ENCODE measurements at places on chromosomes 2 and 18.

- DNase-seq, result no peak
Measured at GRCh38 chr18:27411911-27412310, 226.8 kb upstream of the CHST9 start.

DNA sequence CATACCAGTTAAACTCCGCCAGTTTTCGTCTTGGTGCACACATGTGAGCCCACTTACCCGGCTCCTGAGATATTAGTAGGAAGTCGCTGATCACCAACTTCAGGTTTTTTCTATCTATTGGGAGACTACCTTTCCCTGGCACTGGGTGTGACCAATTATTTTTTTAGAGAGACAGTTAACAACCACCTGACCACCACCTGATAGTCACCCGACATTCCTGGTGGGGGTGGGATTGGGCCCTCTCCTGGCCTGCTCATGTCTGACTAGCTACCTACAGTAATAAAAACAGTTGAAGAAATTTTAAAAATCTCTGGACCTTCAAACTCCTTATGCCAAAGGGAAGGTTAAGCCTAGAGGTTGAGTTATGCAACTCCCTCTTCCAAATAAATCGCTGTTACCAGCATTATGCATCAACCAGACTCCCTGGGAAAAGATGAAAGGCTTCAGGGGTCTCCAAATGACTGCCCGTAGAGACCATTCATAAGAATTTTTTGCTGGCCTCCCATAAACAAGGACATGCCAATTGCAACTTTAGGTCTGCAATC, 27.8 kb downstream of the CREG2 start:
- no peak for DNase-seq

- no peak for DNase-seq
Measured at GRCh38 chr2:88016960-88017779, 823 bp upstream of the RNU2-63P start.

DNA sequence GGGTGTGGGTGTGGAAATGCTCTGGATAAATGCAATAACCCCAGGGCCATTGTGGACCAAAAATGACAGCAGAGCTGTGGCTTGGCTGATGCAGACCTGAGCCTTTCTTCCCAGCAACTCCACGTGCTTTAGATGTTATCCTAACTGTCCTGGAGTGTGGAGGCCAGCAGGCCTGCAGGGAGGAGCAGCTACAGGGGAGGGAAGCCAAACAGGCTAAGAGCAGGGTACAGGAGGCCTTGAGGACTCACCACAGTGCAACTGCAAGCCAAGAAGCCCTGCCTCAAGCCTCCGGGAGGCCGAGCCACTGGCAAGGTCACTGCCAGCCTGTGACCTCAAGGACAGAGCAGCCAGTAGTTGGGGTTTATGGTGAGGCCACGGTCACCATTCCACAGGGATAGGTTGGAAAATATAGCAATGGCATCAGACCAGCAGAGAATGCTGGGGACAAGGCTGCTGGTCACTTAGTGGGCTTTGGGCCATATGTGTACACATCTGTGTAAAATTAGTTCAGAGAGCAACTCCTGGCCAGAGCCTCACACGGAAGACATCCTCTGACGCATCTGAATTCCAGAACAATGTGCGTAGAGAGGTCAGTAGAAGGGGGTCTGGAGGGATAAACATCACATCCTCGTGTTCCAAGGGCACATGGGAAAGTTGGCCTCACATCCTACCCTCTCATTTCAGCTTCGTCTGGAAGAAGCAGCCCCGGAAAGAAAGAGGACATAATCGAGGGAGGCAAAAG, 76.2 kb upstream of the UPP2 start:
- peak; percentile 86 for DNase-seq

- no peak for DNase-seq
Measured at GRCh38 chr18:25235401-25236042, 116.4 kb downstream of the ZNF521 start.

- DNase-seq, result no peak
Measured at GRCh38 chr2:181172676-181173075, 192.3 kb downstream of the UBE2E3 start.

DNA sequence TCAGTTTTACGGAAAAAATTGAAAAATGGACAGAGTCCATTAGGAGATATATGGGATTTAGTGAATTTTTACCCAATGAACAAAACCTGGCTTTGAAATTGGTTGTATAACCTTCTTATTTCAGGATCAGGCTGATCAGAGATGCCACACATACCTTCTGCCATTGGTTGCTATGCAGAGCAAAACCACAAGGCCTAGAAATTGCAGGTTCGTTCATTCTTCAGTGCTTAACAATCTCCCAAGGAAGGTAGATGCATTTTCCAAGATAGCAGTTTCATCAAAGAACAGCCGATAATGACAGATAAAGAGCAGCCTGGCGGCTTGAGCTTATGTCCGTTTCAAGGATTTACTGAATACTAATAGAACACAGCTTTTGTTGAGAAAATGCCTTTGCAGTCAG, 868.8 kb downstream of the EPHA4 start:
- no peak for DNase-seq

DNA sequence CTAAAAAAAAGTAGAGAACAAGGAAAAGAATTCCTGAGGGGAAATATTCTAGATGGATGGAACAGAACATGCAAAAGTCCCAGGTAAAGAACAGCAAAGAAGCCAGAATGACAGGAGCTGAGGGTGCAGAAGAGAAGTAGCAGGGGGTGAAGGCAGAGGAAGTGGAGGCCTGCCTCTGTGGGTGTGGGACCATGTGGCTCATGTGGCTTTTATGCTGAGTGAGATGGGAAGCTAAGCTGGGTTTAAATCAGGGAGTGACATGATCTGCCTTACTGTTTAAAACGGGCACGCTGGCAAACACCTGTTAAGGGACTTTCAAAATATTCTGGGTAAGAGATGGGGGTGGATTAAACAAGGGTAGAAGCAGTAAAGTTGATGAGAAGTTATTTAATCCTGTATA, 40.0 kb downstream of the GKN2 start:
- no peak for DNase-seq

All from AG09319 (cell line).